Fibroblast of pulmonary artery (primary cell): ENCODE measurements at places on chromosomes 11 and 22.

DNA sequence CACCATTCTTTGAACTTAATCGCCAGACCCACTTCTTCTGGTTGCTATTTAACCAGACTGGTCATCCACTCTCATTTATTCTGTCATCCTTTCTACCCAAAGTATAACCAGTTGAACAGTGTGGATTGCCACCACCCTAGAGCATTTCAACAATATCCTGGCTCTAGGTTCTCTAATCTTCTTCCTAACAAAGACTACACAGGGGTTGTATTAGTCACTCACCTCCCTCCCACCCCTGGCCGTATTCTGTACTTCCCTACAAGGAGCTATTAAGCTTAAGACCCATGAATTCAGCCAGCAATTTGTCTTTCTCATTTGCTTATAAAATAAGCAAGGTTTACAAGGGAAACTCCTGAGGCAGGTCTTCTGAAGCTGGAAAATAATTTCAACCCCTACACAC, 46.9 kb upstream of the CEP126 start:
- DNase-seq, result peak; percentile 52

- DNase-seq, result no peak
Measured at GRCh38 chr11:356610-357009, 12.7 kb upstream of the B4GALNT4 start.

DNA sequence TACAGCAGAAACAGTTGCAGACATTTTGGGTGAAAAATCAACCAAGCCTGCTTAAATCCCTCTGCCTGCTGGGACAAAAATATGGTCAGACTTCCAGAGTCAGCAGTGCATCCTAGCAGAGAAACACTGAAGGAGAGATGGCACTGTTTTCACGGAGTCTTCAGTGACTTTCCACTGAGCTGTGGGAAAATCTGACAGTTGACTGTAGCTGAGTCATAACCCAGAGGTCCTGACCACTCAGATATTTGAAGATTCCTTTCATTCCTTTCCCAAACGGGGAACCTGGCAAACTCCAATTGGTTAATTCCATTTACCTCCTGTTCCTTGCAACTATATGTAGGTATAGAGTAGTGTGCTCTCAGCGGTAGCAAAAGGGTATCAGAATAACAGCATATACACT, 20.9 kb upstream of the UPB1 start:
- peak; percentile 91 for DNase-seq

GRCh38 chr11:7632211-7632610, 41.1 kb downstream of the CYB5R2 start:
- no peak for DNase-seq

GRCh38 chr11:97909614-97910399, 1110.9 kb upstream of the CNTN5 start:
- DNase-seq, result peak; percentile 73

DNA sequence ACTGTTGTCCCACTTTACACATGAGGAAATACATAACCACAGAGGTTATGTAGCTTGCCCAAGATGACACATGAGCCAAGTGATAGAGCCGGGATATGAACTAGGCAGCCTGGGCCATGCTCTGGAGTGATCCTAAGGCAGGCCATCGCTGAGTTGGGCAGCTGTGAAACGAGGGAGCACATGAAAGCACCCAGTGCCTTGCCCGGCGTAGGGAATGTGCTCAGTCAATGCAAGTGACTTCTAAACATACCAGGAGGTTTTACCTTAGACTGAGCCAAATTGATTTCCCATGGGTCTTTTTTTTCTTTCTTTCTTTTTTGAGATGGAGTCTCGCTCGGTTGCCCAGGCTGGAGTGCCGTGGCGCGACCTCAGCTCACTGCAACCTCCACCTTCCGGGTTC, 10.5 kb downstream of the GRIK4 start:
- no peak for DNase-seq

DNA sequence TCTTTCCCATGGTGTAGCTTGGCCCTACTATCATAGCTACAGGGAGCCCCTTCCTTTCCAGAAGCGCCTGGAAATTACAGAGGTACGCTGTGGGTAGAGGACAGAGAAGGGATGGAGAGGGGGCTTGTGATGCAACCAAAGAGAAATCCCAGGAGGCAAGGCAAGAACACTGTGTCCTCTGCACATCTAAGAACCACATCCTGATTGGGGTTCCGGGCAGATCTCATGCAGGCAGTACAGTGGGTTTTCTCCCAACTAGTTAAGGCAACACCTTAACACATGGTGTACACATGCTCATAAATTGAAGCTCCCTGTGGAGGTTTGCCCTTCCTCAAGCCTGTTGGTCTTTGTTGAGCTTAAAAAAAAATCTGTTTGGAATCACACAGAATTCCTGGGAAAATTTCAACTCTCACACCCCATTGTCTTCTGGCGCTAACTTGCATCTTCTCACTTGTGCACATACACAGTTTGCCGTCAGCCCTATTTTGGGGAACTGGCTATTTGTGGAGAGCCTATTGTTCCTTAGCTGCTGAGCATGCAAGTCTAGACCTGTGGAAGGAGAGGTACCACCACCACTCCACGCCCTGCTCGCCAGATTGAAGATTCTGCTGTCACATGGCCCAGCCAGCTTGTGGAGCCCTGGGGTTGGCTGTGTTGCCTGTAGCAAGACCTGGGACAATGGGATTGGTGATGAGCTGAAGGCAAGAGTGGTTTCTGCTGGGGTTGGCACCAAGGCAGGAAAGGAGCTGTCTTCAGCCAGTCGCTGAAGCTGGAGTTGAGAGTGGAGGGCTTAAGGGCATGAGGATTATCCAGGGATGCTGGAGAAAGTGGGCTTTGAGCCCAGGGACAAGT, 52.4 kb downstream of the ALX4 start:
- no peak for DNase-seq

GRCh38 chr11:7869467-7869866, 61.6 kb downstream of the OR10A6 start:
- peak; percentile 82 for DNase-seq

GRCh38 chr11:65403607-65404121, 17.2 kb downstream of the FRMD8 start:
- DNase-seq, result no peak

GRCh38 chr11:76236092-76236999, 30.0 kb upstream of the WNT11 start:
- peak; percentile 52 for DNase-seq

DNA sequence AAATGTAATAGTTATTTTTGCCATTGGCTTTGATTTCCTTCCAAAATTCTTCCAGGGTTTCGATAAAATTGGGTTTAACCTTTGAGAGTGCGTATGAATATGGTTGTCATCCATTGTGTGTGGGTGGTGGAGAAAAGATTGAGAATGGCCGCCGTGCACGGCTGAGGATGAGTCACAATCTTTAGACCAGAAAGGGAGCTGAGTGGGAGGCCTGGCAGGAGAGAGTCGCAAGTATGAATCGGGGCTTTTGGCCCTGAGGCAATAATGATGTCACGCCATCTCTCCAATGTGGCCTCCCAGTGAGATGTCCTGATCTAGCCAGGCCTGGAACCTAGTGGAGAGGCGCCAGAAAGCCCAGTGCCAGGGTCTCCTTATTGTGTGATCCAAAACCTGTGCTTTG, 33.1 kb upstream of the SMPD1 start:
- peak; percentile 92 for DNase-seq

GRCh38 chr22:18994056-18994455, 58.0 kb upstream of the PRODH start:
- DNase-seq, result no peak

DNA sequence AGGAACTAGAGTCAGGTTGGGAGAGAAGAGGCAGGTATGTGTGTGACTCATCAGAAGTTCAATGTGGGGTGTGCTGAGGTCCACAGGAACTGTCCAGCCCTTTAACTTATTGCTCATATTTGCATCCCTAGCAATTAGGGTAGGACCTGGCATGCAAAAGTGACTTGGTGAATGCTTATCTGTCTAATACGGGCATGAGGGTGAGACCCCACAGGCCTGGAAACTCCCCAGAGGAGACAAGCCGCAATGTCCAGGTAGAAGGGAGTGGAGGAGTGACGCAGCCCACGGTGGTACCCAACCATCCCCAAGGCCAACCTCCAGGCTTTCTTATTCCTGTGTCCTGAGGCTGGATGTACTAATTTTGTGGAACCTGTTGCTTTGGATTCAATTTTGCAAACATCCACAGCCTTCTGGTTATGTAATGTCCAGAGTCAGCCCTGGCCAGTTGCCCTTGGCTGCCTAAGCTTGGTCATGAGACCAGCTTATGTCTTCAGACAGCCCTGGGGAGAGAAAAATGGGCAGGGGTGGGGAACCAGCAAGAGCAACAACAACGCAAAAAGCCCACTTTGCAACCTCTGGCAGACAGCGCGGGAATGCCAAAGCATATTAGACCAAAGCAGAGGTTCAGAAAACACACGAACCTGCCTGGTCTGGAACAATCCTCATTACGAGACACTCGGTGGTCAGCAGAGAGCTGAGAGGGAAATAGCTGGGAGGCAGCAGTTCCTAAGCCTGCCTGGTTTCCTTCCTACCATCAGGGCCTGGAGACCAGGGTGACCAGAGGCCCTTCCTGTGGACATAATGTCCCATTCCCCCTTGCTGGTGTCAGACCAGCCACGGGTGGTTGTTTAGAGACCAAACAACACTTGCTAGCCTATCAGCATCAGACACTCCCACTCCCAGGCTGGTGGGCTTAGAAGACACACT, 49.3 kb downstream of the TIMP3 start:
- DNase-seq, result peak; percentile 66

- DNase-seq, result no peak
Measured at GRCh38 chr11:80320226-80320625, 879.4 kb upstream of the TENM4 start.

GRCh38 chr22:42357221-42357620, 75.0 kb downstream of the NFAM1 start:
- no peak for DNase-seq

DNA sequence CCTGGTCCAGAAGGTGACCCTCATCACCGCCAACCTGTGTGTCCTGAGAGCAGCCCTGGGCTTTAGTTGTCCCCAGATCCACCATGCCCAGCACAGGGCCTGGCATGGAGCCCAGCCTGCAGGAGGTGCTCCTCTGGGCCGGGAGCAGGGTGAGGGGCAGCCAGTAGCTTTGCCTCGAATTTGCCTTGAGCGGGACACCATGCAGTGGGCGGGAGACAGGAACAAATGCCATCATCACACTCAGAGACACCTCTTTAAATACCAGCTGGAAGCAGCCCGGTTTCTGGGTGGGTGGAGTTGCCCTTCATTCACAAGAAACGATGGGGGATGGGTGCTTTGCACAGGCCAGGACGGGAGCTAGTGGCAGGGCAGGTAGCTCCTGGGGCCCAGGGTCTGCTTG, 19.3 kb downstream of the FLRT1 start:
- no peak for DNase-seq

DNA sequence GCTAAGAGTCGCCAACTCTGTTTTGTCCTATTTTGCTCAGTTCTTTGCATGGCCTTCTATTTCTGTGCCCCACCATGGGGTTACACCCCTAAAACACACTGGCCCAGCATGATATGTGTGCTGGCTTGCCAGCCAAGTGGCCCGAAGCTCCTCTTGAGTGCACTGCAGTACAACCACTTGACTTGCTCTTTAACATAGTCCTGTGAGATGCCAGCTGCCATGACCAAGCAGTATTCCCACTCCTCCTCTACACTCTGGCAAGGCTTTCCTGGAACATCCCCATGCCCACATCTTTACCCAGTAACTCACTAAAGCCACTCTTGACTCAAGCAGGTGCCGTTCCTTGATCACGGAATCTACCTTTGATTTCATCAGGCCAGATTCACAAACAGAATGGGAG, 102.9 kb upstream of the GAL start:
- no peak for DNase-seq

DNA sequence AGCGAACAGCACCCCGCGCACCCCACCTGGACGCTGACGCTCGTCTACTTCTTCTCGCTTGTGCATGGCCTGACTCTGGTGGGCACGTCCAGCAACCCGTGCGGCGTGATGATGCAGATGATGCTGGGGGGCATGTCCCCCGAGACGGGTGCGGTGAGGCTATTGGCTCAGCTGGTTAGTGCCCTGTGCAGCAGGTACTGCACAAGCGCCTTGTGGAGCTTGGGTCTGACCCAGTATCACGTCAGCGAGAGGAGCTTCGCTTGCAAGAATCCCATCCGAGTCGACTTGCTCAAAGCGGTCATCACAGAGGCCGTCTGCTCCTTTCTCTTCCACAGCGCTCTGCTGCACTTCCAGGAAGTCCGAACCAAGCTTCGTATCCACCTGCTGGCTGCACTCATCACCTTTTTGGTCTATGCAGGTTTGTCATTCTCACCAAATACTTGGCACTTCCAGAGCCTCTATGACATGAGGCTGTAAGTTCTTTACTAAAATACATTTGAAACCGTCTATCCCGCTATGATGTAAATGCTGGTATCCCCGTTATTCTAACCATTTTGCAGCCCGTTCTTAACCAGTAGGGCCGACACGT, 535 bp downstream of the AQP11 start:
- peak; percentile 29 for DNase-seq

- DNase-seq, result peak; percentile 18
Measured at GRCh38 chr11:86245369-86246292, 1.1 kb downstream of the EED start.

DNA sequence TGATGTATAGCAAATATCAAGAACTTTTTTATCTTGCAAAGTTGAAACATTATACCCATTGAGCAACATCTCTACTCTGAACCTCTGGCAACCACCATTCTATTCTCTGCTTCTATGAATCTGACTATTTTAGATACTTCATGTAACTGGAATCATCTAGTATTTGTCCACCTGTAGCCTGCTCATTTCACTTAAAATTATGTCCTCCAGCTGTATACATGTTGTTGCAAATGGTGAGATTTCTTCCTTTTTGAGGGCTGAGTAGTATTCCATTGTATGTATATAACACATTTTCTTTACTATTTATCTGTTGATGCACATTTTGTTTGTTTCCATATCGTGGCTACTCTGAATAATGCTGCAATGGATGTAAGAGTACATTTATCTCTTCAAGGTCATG, 476.3 kb upstream of the LRRC4C start:
- DNase-seq, result no peak

DNA sequence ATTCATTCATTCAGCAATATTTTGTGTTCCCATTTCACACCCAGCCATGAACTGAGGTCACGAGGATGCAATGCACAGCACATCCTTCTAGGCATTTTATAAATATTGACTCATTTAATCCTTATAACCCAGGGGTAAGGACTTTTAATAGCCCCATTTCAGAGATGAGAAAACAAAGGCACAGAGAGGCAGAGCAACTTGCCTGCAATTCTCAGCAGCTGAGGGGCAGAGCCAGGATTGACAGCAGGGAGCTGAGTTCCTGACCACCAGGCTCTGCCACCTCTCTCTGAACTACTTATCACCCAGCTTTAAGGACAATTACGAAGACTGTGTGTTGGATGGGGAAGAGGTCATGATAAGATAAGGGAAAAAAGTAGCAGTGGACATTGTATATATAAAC, 12.8 kb upstream of the FGF3 start:
- DNase-seq, result no peak

GRCh38 chr11:44840085-44840478, 110.6 kb downstream of the TP53I11 start:
- DNase-seq, result no peak
